RWPE1 (cell line): ENCODE measurements at places on chromosomes 16 and 17.

- DNase-seq: no peak
Measured at GRCh38 chr16:567373-568256, 810 bp downstream of the NHLRC4 start.

GRCh38 chr16:88170528-88170991, 212.2 kb upstream of the ZNF469 start:
- no peak for DNase-seq

- DNase-seq: no peak
Measured at GRCh38 chr16:75837681-75838080, 111.4 kb upstream of the CPHXL start.

GRCh38 chr16:83853834-83854233, 45.1 kb upstream of the MLYCD start:
- DNase-seq: no peak

DNA sequence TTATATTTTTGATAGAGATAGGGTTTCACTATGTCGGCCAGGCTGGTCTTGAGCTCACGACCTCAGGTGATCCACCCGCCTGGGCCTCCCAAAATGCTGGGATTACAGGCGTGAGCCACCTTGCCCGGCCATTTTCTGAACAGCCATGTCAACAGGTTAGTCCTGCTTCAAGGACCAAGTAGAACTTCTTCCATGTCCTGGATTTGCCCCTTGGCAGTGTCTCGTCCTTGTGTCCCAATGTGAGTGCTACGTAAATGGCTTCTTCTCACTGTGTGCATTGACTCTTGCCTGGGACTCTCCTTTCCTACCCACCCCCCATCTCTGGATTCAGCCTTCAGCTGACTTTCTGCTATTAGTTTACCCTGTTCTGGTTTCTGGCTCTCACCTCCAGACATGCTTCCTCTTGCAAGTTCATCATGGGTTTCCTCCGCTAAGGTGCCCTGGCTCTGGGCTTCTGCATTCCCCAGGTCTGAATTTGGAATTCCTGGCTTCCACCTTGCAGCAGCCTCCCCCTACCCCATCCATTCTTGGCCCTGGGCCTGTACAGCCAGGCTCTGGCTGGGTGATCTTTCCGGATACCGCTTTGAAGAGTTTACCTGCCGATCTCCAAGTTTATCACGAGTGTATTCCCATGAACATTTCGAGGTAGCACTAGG, 14.0 kb upstream of the IRF8 start:
- no peak for DNase-seq
